ENCODE measurements at places on chromosomes 11 and 22.

GRCh38 chr22:30116362-30117117, 36.3 kb downstream of the HORMAD2 start:
- no peak for DNase-seq
- no peak overlapping the region for H3K27ac ChIP-seq
- H3K36me3 ChIP-seq = no peaks in the 10 kb centered on the region
- H3K27me3 ChIP-seq = no peaks in the 10 kb centered on the region

DNA sequence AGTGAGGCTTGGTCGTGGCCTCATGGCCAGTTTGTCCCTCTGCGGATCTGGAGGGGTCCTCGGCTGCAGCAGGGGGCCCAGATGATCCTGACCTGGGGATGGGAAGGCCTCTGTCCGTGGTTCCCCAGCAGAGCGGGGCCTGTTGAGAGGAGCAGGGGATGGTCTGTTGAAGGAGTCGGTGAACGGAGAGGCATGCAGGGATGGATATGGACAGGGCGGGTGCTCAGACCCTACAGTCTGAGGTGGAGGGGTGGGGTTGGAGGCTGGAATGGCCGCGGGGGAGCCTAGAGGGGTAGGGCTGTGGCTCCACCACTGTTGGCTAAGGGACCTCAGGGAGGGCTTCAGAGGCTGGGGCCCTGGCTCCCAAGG, 33.8 kb downstream of the RTN4R start:
- H3K4me1 ChIP-seq = no peaks in the 10 kb centered on the region
- peaks cover 100% of the 10 kb centered on the region for H3K27me3 ChIP-seq

DNA sequence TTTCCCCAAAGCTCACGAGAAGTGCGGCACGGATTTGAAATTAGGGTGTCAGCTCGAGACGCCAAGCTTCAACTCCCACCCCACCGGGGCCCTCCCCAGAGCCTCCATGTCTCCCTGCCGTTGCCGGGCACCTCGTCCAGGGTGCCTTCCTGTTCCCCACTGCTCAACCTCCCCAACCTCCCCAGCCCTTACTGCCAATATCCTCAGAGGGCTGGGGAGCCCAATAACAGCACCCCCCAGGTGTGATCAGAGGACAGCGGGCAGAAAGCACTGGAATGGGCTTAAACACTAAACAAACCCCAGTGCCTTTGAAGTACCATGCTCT, 1336.4 kb downstream of the TBC1D22A start:
- no peaks in the 10 kb centered on the region for H3K36me3 ChIP-seq
- peak; percentile 60 for DNase-seq
- peak overlapping the region; percentile 99 for H3K27ac ChIP-seq

DNA sequence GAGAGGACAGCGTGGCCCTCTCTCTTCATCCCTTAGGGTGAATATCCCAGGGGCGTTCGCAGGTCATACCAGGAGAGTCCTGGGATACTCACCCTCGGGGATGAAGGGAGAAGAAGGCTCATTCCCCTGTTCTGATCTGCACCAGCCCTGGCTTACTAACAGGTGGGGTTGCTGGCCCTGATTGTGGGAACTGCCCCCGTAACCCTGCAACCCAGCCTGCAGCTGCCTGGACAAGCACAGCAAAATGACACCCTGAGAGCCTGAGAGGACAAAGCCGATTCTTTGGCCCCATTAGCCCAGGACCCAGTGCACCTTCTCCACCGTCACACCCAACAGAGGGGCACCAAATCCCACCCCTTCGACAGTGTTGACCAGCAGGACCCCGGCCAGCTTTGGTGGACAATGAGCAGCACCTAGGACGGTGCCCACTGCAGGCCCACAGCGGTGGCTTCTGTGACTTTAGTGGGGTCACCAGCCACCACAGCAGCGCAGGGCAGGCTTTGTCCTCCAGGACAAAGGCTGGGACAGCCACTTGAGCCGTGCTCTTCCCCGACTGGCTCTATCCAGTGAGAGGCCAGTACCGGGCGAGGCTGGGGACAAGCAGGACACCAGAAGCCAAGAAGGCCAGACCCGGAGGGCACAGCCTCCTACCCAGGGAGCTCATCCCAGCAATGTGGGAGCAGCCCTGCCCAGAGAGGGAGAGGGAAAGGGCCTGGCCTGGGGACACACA, 98.5 kb upstream of the RTL6 start:
- H3K4me1 ChIP-seq = no peaks in the 10 kb centered on the region
- no peak for DNase-seq

DNA sequence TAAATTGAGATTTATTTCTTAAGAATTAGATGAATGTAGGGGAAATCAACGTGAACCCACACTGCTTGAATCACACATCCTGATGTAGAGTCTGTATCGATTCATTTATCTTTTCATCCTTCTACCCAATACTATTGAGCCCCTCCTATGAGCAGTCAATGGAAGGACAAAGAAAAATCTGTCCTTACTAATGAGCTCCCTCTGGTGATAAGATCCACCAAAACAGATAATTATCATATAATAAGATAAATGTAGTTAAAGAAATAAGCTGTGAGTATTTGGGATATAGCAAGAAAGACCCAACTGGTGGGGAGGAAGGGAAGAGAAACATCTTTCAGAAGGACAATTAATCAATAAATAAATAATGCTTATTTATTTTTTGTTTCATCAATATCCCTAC, 385.1 kb upstream of the CCDC90B start:
- DNase-seq = no peak
- no peak overlapping the region for H3K27ac ChIP-seq
- no peak overlapping the region for H3K4me3 ChIP-seq
- H3K4me1 ChIP-seq = no peaks in the 10 kb centered on the region
- H3K27me3 ChIP-seq = no peaks in the 10 kb centered on the region

DNA sequence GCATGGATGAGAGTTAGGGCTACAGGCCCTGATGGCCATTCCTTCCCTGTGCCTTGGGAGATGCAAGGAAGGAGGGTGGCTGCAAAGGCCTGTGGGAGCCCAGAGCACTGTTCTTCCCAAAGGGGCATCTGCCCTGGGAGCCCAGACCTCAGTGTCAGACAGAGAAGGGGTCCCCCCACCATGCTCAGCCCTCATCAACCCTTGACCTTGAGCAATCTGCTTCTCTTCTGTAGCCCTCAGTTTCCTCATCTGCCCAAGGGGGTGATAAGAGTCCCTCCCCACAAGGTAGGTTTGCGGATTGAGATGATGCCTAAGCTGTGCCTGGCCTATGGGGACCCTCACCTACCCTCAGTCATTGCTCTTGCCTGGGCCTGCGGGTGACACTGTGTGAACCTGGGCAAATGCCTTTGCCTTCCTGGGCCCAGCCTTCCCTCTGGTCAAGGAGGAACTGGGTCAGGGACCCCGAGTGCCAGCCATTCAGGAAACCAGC, 47.5 kb downstream of the IGLL5 start:
- no peak for DNase-seq
- no peak overlapping the region for H3K4me3 ChIP-seq
- H3K4me1 ChIP-seq = peaks cover 94% of the 10 kb centered on the region
- H3K27ac ChIP-seq = peak overlapping the region; percentile 99
- H3K27me3 ChIP-seq = no peaks in the 10 kb centered on the region
- no peaks in the 10 kb centered on the region for H3K36me3 ChIP-seq

DNA sequence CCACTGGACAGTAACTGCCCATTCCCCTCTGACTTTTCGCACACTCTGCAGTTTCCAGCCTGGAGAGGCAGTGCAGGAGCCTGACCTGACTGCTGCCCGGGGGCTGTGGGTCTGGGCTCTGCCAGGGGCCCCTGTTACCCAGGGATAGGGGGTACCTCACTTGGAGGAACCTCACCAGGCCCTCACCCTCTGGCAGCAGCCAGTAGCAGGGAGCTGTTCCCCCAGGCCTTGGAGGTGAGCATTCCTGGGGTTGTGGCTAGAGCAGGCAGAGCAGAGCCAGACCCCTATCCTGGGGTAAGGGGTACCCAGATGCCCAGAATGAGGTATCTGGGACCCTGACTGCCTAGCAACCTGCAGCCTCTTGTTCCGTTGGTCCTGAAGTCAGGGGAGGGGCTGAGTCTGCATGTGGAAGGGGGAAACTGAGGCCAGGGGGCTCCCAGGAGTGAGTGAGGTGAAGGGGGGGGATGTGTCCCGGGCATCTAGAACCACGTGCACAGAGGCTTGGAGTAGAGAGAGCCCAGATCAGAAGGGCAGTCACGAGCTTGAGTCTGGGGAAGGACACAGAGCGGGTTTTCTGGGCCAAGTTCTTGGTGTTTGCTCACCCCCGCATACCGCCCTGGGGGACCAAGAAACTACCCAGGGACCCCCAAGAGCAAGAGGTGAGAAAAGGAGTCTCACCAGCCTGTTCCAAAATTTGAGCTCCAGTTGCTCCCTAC, 43.9 kb upstream of the ACCSL start:
- H3K4me3 ChIP-seq = no peak overlapping the region
- H3K27ac ChIP-seq = no peak overlapping the region
- H3K27me3 ChIP-seq = no peaks in the 10 kb centered on the region
- no peaks in the 10 kb centered on the region for H3K4me1 ChIP-seq
- H3K36me3 ChIP-seq = no peaks in the 10 kb centered on the region

- peaks cover 92% of the 10 kb centered on the region for H3K27me3 ChIP-seq
- no peak overlapping the region for H3K27ac ChIP-seq
- no peak overlapping the region for H3K4me3 ChIP-seq
- DNase-seq = no peak
These were observed 3.3 kb downstream of the FGF19 start for GRCh38 chr11:69700278-69701140.

DNA sequence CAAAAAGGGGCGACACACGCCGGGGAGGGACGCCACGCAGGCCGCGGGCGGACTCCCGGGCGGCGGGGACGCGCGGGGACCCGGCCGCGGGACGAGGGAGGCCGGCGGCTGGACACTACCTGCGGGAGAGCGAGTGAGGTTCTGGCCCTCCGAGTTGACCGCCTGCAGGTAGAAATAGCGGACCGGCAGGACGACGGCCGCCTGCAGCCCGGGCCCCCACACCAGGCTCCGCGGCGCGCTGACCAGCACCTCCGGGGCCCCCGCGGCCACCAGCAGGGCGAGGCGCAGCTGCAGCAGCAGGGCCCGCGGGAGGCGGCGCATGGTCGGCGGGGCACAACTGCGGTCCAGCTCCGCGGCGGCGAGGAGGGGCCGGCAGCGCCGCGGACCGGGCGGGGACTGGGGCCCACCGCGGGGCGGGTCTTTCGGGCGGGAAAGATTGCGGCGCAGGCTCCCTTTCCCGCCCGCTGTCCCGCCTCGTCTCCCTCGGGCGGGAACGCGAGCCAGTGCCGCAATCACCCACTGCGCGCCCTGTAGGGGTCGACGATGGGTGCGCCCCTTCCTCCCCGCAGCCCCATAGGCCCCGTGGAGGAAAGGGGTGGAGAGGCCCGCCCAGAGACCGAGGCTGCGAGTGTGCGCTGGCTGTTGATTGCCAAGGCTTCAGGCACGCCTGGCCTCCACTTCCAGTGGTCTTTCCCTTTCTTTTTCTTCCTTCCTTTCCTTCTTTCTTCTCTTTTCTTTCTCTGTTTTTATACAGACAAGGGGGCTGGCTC, at the start of gene POGLUT3:
TSS of gene POGLUT3 (minus strand) at position 339 of the 770 bp plus-strand sequence. CDS start at position 321, 18 bp downstream.
- no peaks in the 10 kb centered on the region for H3K27me3 ChIP-seq
- H3K4me3 ChIP-seq = peak within 1 kb of the TSS; percentile 60
- H3K36me3 ChIP-seq = no peaks in the 10 kb centered on the region
- peak; percentile 18 for DNase-seq
- no peaks in the 10 kb centered on the region for H3K4me1 ChIP-seq
- H3K27ac ChIP-seq = peak within 1 kb of the TSS; percentile 34

- no peaks in the 10 kb centered on the region for H3K27me3 ChIP-seq
- H3K4me1 ChIP-seq = no peaks in the 10 kb centered on the region
- no peaks in the 10 kb centered on the region for H3K36me3 ChIP-seq
These were observed 123.2 kb upstream of the BID start for GRCh38 chr22:17897426-17897825.

DNA sequence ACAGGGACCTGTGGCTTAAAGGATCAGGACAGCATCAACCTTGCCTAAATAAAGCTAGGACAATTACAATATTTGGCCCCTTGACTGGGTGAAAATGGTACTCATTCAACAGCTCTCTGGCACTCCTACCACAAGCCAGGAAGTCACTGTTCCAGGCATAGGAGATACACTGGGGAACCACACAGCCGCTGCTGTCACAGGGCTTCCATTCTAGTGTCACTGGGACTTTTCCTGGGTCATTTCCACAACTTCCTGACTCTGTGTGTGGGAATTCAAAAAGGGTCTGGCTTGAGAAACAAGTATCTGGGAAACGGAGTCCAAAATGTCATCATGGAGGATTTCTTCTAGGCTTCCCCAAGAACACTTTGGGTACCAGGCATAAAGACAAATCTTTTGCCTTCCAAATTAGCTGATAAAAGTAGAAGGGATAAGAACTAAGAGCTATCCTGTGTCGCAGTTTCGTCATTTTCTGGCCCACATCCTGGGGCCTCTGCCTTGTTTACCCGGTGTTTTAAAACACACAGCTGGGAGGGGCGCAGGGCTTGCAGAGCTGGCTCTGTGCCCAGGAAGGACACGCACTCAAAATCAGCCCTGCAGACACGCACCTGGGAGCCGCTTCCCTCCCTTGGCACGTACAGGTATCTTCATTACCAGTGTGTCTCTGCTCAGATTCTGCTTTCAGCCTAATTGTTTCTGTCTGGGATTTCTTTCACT, 38.0 kb downstream of the TMEM45B start:
- no peaks in the 10 kb centered on the region for H3K27me3 ChIP-seq
- no peak overlapping the region for H3K4me3 ChIP-seq
- H3K36me3 ChIP-seq = no peaks in the 10 kb centered on the region
- DNase-seq = no peak
- H3K27ac ChIP-seq = no peak overlapping the region

GRCh38 chr11:2269601-2270321, 627 bp downstream of the ASCL2 start:
- no peaks in the 10 kb centered on the region for H3K36me3 ChIP-seq
- H3K27me3 ChIP-seq = peaks cover 64% of the 10 kb centered on the region
- no peak overlapping the region for H3K27ac ChIP-seq
- H3K4me3 ChIP-seq = no peak overlapping the region

GRCh38 chr11:44564670-44565210, 723 bp upstream of the CD82 start:
- DNase-seq = no peak
- H3K4me3 ChIP-seq = peak overlapping the region; percentile 68
- peak overlapping the region; percentile 14 for H3K27ac ChIP-seq
- H3K27me3 ChIP-seq = no peaks in the 10 kb centered on the region

DNA sequence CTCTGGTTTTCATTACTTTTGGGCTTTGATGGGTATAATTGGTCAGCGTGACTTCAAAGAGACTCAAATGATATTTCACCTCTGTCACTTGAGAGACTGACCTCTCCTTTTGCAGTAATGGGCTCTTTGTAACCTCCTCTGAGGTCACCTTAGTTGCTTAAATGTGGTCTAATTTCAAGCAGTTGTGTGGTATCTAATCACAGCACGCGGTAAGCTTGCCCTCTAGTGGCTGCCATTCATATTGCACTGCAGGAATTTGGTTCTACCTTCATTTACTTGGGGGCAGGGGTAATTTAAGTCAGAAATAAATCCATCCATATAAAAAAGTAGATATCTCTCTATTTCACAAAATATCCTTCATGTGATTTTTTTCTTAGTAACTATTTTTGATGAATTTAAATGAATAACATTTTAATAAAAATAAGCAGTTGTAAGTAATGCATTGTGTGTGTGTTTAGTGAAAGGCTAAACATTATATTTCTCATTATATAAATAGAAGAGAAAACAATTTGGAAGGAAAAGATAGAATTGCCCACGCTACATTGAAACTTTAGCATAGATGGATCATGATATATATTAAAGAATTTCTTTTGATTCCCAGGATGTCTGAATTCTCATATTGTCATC, 55.0 kb upstream of the ANO3 start:
- peaks cover 6% of the 10 kb centered on the region for H3K4me1 ChIP-seq
- no peaks in the 10 kb centered on the region for H3K36me3 ChIP-seq
- peak; percentile 81 for DNase-seq
- H3K27ac ChIP-seq = no peak overlapping the region
- H3K27me3 ChIP-seq = no peaks in the 10 kb centered on the region
- no peak overlapping the region for H3K4me3 ChIP-seq
